ENCODE measurements at places on chromosomes 4 and X.
A peak's percentile ranks its signal among the peaks of the same experiment; 100 is the strongest.

- DNase-seq, result no peak
Measured at GRCh38 chr4:158250321-158250720, 40.0 kb downstream of the TMEM144 start.

DNA sequence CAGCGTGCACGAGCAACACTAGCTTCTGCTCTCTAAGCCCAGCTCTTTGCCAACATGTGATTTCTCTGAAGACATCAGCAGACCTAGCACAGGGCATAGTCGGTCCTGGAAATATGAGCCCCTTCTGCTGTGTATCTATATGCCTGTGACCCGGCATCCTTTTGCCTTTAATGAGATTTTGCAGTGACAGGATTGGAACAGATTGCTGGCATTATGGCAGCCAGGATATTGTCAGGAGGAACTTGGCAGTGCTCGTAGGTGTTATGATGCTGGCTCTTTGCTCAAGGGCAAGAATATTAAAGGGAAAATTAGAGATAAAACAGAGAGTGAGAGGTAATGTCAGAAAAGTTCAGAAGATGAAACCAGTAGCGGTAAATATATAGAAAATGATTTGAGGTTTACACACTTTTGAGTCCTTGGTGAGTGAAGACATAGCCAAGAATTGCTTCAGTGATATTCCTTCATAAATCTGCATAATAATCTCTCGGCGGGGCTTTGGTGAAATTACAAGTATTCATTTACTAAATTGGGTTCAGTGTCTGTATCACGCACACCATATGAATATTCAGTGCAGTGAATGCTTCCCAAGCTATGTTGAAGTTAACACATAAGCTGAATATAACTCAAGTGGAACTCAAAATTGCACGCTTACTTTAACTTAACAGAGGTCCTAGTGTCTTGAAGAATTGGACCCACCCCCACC lies 502.1 kb upstream of the NR3C2 start:
- no peak for DNase-seq

GRCh38 chr4:159400558-159401225 lies 297.8 kb downstream of the RAPGEF2 start:
- peak; percentile 94 for DNase-seq

DNA sequence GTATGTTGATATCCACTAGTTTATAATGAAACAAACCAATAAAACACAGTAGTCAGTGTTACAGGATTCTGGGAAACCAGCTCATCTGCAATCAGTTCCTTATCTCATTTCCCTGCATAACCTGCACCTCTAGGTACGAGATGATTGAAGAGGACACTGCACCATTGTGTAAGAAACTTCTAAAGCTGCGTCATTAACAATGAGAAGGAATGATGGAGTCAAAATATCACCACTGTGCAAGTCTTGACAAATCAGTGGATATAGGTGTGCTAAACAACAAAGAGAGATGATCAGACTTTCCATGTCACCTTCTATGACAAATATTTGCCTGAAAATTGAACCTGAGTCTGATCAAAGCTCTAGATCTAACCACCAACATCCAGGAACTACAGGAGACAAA lies 40.7 kb upstream of the DHX15 start:
- no peak for DNase-seq

DNA sequence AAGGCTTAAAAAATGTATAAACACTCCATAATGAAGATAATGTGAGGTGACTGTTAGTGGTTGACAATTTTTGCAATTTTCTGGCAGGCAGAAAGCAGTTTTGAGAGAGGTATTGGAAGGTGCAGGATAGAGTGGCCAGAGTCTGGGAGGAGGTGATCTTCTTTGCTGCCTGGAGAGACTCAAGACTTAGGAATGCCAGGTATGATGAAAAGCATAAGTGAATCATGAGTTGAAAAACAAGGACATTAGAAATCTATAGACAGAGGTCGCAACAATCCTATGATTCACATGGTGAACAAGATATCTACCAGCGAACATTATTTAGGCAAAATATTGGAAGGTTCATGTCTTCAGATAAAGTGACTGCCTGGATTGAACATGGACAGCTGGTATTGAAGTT lies 118.5 kb downstream of the CFAP299 start:
- DNase-seq, result no peak

- no peak for DNase-seq
Measured at GRCh38 chr4:160175064-160175643, 1072.3 kb downstream of the RAPGEF2 start.

DNA sequence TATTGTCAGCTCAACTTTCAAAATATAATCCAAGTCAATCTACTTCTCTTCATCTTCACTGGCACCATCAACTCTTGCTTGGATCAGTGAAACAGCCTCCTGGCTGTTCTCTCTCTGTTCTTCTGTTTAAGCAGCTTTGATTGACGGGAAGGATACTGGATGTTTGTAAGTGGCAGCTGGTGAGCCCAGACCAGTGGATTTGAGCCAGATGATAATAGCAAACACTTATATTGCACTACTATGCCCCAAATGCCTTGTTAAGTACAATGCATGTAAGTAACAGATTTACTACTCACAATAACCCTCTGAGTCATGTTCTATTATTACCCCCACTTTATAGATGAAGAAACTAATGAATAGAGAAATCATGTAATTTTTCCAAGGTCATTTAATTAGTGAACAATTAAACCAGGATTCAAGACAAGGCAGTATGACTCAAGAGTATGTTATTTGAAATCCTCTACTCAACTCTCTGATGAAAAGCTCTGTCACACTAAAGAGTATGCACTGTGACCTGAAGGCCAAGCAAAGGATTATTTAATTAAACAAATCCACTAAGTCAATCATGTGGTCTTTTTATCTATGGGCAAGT lies 44.8 kb downstream of the SPANXN3 start:
- peak; percentile 4 for DNase-seq

DNA sequence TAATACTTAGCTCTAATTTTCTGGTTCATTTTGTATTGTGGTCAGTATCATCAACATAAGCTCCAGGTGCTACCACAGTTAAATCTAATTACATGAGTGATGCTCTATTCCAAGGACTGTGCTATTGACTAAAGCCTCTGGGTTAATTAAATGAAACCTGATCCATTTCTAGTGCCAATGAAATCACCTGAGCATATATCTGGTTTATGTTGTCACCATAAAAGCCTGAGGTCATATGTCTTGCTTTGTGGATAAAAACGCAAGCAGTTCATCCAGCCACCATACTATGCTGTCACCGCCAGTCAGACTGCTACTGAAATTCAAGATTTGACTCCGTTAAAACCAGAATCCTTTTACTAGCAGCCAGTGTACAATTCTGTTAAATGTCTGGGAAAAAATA lies 64.2 kb upstream of the ZNF518B start:
- no peak for DNase-seq

DNA sequence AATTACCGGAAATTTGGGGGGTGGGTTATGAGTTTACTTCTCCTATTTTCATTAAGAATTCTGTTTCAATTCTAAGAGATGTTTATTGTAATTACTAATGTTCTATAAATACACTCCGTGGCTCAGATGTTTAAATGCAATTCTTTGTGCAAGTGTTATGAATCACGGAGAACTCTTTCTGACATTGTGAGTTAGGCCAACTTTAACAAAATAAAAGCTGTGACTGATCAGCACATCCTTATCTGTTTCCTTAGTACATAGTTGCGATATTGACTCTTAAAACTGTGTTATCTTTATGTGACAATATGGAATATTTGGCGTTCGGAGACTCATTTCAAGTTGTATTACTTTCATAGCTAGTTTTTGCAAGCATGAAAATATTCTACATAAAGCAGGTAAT lies 902 bp downstream of the KLHL4 start:
- no peak for DNase-seq

GRCh38 chr4:189912170-189912569 lies 28.5 kb upstream of the FRG1 start:
- DNase-seq, result no peak

GRCh38 chrX:133926809-133927208 lies 58.6 kb downstream of the GPC3 start:
- DNase-seq, result no peak

DNA sequence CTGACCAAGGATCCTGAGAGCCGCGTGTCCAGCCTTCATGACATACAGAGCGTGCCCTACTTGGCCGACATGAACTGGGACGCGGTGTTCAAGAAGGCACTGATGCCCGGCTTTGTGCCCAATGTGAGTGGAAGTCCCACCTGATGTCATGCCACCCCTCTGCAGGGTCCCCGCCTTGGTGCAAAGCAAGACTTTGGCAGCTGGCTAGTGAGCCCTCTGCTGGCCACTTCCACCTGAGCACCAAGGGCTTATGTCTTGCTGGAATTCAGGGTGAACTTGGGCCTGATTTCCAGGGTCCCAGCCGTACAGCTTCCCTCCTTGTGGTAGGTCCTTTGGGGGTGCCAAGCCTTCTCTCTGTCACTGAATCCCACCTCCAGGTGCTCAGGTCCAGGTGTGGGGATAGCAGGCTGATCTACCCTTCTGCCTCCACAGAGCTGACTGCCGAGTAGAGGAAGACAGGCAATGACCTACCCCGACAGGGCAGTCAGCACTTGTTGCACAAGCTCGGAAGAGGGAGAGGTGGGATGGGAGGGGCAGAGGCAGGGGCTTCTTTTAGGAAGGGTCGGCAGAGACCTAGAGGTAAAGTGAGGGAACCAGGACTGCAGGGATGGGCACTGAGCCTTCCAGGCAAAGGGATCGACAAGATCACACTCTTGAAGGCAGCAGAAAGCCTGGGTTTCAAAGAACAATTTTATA lies 248.1 kb downstream of the EVC2 start:
- DNase-seq, result no peak

DNA sequence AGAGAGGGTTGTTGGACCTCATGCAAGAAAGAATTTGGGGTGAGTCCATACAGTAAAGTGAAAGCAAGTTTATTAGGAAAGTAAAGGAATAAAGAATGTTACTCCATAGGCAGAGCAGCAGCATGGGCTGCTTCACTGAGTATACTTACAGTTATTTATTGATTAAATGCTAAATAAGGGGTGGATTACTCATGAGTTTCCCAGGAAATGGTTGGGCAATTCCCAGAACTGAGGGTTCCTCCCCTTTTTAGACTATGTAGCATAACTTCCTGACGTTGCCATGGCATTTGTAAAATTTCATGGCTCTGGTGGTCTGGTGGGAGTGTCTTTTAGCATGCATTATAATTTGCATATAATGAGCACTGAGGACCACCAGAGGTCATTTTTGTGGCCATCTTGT lies 16.7 kb downstream of the PPP4R3C start:
- DNase-seq, result no peak

DNA sequence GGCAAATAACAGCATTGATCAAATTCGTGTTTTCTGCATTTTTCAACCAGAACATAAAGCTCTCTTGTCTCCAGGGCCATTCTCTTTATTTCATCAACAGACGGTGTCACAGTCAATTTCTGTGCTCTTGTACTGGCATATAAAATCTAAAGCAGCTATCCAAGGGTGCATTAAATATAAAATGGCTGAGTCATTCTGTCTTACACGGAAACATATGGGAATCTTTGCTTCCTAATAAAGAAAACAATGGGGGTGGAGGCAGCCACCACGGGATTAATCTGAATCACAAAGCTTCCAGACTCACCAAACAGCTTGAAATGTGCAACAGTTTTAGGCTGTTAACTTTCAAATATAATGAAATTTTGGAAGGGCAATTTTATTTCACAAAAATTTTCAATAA lies 132.6 kb downstream of the IL15 start:
- peak; percentile 65 for DNase-seq

DNA sequence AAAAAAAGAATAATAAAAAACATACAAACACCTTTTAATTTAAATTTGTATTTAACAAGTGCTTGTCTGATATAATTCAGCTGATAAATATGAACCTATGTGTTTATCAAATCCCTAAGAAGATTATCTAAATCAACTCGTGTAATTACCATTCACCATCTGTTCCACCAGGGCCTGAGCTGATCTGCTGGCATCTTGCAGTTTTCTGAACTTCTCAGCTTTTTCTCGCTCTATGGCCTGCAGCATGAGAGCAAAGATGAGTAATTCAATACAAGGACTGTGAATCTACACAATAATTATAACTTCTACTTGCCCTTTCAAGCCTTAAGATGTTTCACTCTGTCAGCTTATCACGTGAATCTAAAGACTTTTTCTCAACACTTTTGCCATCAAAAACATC lies 709.7 kb downstream of the DMD start:
- no peak for DNase-seq

DNA sequence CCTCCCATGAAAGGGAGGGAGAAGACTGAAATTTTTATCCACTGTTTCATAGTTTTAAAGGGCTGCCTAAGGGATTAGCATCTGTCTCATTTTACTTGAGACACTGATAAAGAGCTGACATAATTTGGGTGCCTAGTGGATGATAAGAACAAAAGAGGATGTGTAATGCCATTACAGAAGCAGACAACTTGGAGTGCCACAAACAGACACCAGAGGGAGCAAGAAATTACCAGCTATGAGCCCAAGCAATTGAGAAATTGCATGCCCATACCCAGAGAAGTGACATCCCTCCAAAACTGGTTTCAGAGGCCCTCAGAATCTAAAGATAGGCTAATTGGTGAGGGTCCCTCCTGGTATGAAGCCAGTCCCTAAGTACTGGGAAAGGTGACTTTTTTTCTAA lies 38.5 kb upstream of the POU3F4 start:
- no peak for DNase-seq

DNA sequence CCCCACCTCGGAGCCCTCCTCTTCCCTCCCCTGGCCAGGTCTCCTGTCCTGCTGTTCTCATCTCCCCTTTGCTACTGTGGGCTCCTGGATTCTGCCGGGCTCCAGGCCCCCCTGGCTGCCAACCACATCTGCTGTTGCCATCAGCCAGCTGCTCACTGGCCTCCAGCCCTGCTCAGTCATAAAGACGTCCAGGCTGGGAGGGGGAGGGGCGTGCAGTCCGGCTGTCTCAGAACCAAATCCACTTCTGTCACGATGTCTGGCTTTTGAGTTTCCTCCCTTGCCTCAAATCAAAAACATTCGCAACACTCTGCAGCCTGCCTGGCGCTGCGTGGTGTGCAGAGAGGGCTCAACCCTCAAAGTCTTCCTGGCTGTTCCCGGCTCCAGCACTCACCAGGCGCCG lies 7.1 kb downstream of the RASL11B start:
- peak; percentile 41 for DNase-seq

GRCh38 chrX:13091111-13091765 lies 46.8 kb upstream of the FAM9C start:
- no peak for DNase-seq

- no peak for DNase-seq
Measured at GRCh38 chrX:72604112-72604511, 31.5 kb upstream of the HDAC8 start.

DNA sequence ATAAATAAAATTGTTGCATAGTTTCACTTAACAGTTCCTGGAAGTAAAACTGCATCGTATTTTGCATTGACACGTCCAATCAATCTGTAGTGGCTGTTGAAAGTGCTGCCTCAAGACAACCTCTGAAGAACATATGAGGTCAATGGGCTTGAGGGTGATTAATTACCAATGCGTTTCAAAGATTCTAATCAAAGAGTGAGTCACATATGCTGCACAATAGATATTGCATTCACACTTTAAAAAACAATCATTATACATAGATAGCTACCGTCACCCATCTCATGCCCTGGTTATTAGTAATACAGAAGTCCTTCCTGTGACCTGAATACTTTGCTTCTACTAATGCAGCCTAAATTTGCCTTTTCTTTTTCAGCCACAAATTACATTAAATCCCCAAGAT lies 743.3 kb upstream of the SLIT2 start:
- no peak for DNase-seq

Measured in skeletal muscle cell (primary cell).